ENCODE measurements at places on chromosomes 13 and 19.

GRCh38 chr13:75079226-75079625 lies 402.7 kb downstream of the TBC1D4 start:
- H3K4me1 ChIP-seq: no peaks in the 10 kb centered on the region
- DNase-seq: no peak
- H3K4me3 ChIP-seq: no peak overlapping the region

- DNase-seq: no peak
- H3K36me3 ChIP-seq: no peaks in the 10 kb centered on the region
- no peaks in the 10 kb centered on the region for H3K27me3 ChIP-seq
- H3K4me3 ChIP-seq: no peak overlapping the region
- peaks cover 4% of the 10 kb centered on the region for H3K4me1 ChIP-seq
These were observed 40.6 kb downstream of the UQCRFS1 start for GRCh38 chr19:29172302-29172701.

GRCh38 chr19:39645800-39646411 lies 9.8 kb upstream of the LGALS16 start:
- DNase-seq: no peak
- no peak overlapping the region for H3K4me3 ChIP-seq
- no peaks in the 10 kb centered on the region for H3K36me3 ChIP-seq
- peaks cover 8% of the 10 kb centered on the region for H3K27me3 ChIP-seq

DNA sequence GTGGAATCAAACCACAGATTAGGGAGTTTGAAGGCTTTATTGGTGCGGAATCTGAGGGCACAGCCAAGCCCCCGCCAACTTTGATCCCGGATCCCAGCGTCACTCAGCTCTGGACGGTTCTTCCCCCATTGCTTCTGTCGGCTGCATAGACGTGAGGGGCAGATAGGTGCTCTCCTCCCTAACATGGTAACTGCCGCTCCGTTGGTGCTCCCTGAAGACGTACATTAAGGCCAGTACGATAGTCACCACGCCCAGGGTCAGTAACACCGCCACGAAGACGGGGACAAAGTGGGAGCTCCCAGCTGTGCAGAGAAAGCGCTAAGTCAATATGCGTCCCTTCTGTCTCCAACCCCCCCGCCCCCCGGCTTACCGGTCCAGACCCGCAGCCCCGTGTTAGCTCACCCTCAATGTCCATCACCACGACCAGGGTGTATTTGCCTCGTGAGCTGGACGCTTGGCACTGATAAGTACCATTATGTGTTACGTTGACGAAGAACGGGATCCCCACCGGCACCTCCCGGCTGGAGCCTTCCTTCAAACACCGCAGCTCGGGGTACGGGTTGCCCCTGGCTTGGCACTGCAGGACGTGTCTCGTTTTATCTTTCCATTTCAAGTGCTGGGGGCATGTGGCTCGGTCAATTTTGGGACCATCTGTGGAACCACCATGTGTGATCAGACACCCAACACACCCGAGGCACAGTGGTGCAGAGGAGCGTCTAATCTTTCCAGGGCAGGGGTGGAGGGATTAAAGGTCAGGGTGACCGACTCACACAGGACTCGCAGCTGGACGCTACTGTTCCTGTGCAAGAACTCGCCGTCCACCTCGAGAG lies 644 bp upstream of the RAVER1 start:
- DNase-seq: no peak
- no peaks in the 10 kb centered on the region for H3K27me3 ChIP-seq
- H3K4me1 ChIP-seq: peaks cover 24% of the 10 kb centered on the region
- H3K36me3 ChIP-seq: peaks cover 55% of the 10 kb centered on the region
- H3K4me3 ChIP-seq: peak overlapping the region; percentile 97

GRCh38 chr13:80214050-80214449 lies 126.9 kb downstream of the SPRY2 start:
- no peaks in the 10 kb centered on the region for H3K4me1 ChIP-seq
- no peak overlapping the region for H3K27ac ChIP-seq
- no peaks in the 10 kb centered on the region for H3K27me3 ChIP-seq
- H3K4me3 ChIP-seq: no peak overlapping the region
- H3K36me3 ChIP-seq: no peaks in the 10 kb centered on the region
- no peak for DNase-seq

DNA sequence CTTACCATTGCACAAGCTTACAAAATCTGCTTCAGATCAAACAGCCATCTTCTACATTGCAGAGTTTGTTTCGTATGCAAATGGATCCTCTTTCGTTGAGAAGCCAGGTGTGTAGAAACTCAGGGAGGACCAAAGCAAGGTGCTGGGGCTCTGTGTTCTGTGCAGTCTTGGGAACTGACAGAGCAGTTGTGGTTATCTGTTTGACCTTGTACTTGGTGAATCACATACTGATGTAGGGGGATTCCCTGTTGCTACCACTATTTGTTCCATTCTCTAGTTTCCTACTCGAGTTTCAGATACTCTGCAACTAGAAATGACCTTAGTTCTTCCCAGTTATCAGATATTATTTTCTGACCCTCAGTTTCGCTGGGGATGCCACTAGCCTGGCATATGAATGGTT lies 95.2 kb upstream of the CLDN10 start:
- H3K27me3 ChIP-seq: peaks cover 12% of the 10 kb centered on the region
- DNase-seq: no peak
- H3K27ac ChIP-seq: no peak overlapping the region
- no peak overlapping the region for H3K4me3 ChIP-seq

DNA sequence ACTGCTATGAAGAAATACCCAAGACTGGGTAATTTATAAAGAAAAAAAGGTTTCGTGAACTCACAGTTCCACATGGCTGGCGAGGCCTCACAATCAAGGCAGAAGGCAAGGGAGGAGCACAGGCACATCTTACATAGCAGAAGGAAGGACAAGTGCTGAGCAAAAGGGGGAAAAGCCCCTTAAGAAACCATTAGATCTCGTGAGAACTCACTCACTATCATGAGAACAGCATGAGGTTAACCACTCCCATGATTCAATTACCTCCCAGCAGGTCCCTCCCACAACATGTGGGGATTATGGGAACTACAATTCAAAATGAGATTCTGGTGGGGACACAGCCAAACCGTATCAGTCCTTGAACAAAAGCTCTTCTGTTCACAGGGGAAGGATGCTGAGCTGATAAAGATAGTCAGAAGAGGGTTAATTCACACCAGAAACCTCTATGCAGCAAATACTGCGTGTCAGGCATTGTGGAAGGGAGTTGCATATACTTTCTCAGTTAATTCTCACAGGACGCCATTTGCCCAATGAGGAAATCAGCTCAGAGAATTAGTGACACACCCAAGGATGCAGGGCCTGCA lies 246.2 kb downstream of the FOXO1 start:
- H3K36me3 ChIP-seq: no peaks in the 10 kb centered on the region
- no peak overlapping the region for H3K4me3 ChIP-seq
- peaks cover 7% of the 10 kb centered on the region for H3K4me1 ChIP-seq
- DNase-seq: no peak
- no peak overlapping the region for H3K27ac ChIP-seq
- H3K27me3 ChIP-seq: no peaks in the 10 kb centered on the region

DNA sequence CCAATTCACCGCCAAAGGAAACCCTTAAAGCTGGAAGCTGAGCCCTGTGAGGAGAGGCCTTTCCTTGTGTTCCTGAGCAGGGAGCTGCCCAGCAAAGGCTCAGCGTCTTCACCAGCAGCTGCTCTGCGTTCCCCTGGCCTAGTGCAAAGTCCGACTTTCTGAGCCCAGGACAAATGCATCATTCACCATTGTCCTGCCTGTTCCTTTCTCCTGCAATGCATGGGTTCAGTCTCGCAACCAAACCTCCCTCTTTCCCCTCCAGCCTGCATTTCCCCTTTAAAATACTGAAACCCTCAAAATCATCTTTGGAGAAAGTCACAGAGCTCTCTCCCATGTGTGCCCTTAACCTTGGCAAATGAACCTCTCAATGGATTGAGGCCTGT lies 12.9 kb upstream of the TMEM255B start:
- H3K27ac ChIP-seq: no peak overlapping the region
- no peak for DNase-seq
- H3K36me3 ChIP-seq: no peaks in the 10 kb centered on the region
- H3K27me3 ChIP-seq: peaks cover 7% of the 10 kb centered on the region
- peaks cover 16% of the 10 kb centered on the region for H3K4me1 ChIP-seq
- H3K4me3 ChIP-seq: no peak overlapping the region

DNA sequence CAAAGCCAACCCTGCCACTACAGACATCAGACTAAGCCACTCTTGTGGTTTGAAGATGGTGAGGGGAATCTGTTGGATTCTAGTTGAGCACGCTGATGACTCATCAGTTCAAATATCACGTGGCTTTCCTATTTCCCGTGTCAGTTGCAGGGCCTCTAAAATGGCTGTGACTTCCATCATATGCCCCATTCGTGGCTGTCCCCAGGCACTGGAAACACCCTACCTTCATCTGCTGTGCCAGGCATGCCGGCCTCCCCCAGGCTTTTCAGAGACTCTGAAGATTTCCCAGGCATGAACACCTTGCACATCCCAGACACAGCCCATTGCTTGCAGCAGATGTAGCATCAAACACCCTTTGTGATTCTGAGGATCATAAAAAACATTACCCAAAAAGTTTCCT lies 659.9 kb downstream of the UQCRFS1 start:
- no peaks in the 10 kb centered on the region for H3K27me3 ChIP-seq

- no peaks in the 10 kb centered on the region for H3K27me3 ChIP-seq
- H3K4me1 ChIP-seq: peaks cover 5% of the 10 kb centered on the region
- no peaks in the 10 kb centered on the region for H3K36me3 ChIP-seq
- no peak overlapping the region for H3K4me3 ChIP-seq
These were observed 128.9 kb downstream of the COG6 start for GRCh38 chr13:39784347-39784746.

DNA sequence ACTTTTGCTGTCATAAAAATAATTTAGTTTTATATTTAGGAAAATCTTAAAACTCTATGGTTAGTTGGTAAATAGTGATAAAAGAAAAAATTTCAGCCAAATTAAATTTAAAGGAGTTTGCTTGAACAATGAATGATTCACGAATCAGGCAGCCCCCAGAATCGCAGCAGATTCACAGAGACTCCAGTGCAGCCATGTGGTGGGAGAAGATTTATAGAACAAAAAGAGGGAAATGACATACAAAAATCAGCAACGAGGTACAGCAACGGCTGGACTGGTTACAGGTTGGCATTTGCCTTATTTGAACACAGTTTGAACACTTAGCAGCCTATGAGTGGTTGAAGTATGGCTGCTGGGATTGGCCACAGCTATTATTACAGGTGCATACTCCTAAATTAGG lies 96.4 kb upstream of the MYCBP2 start:
- no peaks in the 10 kb centered on the region for H3K36me3 ChIP-seq
- no peak for DNase-seq
- no peaks in the 10 kb centered on the region for H3K4me1 ChIP-seq
- H3K4me3 ChIP-seq: no peak overlapping the region
- H3K27me3 ChIP-seq: peaks cover 2% of the 10 kb centered on the region
- no peak overlapping the region for H3K27ac ChIP-seq

DNA sequence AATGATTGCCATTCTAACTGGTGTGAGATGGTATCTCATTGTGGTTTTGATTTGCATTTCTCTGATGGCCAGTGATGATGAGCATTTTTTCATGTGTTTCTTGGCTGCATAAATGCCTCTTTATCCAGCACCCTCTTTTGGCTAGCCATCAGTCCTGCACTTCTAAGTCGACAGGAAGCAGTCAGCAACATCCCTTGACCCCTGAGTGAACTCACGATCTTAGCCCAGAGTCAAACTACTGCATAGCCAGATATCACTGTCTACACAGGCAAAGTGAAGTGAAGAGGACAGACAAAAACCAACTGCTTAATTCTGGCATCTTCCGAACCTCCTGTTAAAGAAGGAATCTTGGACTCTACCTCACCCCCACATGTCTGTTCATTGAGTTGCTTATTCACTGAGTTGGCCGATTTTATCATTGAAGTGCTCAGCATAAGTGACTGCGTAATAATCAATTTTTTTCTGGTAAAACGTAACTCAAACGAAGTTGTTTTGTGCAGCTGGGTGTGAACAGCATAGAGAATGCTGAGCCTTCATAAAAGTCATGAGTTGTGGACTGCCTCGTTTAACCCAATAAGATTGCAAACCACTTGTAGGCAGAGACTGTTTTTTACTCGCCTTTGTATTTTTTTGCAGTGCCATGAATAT lies 304.2 kb downstream of the COG6 start:
- no peaks in the 10 kb centered on the region for H3K36me3 ChIP-seq
- H3K4me3 ChIP-seq: no peak overlapping the region
- no peak for DNase-seq
